ENCODE measurements at places on chromosomes 7 and 10.

- DNase-seq: no peak
Measured at GRCh38 chr10:126569513-126570244, 100.8 kb downstream of the C10orf90 start.

DNA sequence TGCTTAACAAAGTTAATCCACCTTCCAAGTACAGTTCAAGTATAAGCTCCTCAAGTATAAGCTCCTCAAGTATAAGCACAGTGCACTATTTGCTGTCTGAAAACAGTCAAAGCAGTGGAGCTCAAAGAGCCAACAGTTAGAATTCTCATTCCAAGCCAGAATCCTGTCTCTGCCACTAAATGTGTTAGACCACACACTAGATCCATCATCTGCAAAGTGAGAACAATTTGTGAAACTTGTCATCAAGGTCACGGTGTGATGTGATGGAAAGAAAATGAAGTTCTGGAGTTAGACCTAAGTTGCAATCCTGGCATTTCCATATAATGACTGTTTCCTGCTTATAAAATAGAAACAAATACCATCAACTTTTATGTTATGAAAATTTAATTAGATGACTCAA lies 602.5 kb downstream of the TNS3 start:
- no peak for DNase-seq

DNA sequence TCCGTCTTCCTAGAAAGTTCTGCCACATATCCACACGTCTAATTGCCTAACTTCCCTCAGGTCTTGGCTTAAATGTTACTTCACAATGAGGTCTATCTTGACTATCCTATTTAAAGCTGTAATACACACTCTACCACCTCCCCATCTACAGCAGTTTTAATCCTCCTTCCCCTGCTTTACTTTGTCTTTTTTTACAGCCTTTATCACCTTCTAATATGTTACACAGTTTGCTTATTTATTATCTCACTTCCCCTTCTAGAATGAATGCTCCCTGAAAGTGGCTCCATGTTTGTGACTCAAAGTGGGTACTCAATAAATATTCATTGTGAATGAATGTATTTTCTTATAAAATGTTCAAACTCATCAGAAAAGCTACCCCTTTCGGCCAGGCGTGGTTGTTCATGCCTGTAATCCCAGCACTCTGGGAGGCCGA lies 13.6 kb upstream of the MICU1 start:
- DNase-seq: no peak

DNA sequence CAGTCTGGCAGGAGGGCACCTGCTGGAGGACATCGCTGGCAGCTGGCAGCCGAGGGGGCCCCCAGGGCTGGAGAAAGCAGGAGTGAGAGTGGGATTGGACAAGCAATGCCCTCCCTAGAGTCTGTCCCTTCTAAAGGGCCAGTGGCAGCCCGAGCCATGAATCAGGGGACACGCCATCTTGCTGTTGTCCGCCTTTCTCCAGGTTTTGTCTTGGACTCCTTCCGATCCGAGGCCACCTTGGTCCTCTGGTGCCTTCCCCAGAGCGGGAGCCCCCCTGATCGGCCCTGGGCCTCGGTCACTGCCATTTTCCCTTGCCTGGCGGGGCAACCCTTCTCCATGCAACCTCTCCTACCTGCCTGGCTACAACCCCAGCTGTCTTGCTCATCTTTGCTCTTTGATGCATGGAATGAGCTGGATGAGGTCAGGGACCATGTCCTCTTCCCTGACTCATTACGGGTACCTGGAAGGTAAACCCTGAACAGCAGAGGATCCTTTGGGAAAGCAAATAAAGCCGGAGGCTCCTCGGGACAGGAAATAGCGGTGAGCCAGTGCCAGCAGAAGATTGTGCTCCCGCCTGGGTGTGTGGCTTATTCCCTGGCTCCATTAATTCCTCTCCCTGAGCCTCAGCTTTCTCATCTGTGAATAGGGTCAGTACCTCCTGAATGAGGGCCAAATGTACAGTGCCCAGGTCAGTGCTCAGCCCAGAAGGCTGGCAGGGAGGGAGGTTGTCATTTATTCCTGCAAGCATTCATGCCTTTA lies 112.0 kb downstream of the GRK5 start:
- no peak for DNase-seq

GRCh38 chr7:130917669-130918128 lies 183.7 kb upstream of the KLF14 start:
- no peak for DNase-seq

All from MG63 (cell line).